ENCODE measurements at places on chromosomes 1 and 21.

GRCh38 chr1:11767922-11768704, 6.1 kb downstream of the C1orf167 start:
- DNase-seq = no peak

DNA sequence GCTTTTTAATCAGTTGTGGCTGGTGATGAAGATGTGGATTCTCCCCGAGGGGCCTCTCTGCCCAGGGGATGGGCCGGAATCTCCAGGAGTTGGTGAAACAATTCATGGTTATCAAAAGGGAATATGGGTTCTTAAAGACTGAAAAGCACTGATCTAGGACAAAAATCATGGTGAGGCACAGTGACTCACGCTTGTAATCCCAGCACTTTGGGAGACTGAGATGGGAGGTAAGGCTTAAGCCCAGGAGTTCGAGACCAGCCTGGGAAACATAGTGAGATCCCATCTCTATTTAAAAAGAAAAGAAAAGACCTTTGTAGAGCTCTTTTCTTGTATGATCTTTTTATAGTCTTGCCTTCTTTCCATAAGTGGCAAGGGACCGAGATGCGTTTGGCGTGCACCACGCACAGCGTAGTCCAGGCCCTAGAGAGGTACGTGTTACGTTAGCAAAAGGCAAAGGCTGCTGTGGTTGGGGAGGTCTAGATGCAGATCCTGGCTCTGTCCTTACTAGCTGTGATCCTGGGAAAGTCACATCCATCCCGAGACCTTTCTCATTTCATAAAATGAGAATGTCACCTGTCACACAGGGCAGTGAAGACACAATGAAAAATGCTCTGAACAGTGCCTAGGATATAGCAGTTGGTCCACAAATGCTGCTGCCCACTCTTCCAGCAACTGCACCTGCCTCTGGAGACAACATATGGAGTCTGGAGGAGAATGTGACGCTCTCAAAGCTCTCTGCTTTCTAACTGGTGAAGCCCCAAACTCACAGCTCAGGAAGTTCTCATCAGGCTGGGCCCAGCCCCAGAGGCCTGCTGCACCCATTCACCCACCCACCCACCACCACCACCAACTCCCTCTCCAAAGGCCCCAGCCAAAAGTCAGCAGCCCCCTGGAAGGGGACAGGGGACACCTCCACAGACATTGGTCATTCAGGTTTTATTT, 54.8 kb downstream of the KIF21B start:
- DNase-seq = no peak

DNA sequence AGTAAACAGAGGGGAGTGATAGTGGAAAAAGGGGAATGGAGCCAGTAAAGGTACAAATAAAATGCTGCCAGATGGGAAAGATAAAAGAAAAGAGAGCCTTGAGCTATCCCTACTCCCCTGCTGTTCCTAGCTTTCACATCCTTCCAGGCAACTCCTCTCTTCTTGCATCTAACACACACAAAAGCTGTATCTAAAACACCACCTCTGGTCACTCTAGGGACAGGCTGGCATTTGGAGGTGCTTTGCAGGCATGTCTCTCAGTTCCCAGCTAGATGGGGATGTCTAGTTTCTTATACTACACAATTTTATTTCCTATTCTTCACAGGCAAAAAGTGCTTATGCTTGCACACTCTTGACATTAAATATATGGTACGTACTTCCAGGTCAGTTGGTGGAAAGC, 185.1 kb upstream of the ST6GALNAC5 start:
- DNase-seq = no peak

GRCh38 chr21:15298306-15298705, 233.5 kb upstream of the NRIP1 start:
- no peak for DNase-seq

DNA sequence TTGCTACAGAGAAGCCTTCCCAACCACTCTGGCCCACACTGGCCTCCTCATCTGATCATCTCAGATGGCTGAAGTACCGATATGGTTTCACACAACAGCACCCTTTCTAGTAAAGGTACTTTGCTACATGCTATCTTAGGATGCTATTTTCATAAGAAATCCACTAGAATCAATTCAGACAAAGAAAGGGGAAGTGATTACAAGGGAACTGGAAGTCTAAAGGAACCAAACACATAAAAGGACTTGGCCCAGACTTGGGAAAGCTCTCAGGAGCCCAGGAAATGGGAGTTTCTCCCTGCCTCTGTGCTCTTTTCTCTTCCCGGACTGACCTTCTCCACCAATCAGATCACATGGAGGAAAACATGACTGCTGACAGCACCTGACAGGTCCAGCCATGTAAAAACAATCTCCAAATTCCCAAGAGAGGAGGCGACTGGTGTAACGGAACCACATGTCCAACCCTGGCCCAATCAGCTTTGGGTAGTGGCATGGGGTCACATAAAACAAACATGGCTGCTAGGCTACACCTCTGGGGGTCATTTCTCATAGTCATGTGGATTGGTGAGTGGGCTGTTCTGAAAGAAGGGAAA, 12.7 kb upstream of the FOXE3 start:
- no peak for DNase-seq
